Mammary epithelial cell (primary cell): ENCODE measurements at places on chromosomes 12 and 14.

GRCh38 chr12:64922853-64923252, 98.4 kb downstream of the TBC1D30 start:
- DNase-seq: no peak

DNA sequence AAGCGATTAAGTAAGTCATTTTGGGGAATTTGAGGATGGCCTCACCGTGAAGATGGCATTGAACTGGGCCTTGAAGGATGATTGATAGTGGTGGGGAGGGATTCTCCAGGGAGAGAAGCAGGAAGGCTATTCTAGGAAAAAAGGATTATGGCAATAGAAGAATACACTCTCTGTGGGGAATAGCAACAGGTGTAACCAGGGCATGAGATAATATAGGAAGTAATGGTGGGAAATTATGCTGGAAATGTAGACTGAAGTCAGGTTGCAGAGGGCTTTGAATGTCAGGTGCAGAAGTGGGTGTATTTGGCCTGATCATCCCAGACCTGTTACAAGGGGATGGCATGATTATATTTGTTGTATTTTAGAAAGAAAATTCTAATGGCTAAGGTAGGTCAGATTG, 4.6 kb upstream of the ANO4 start:
- DNase-seq: no peak

GRCh38 chr14:53663709-53664108, 292.9 kb downstream of the BMP4 start:
- DNase-seq: no peak

DNA sequence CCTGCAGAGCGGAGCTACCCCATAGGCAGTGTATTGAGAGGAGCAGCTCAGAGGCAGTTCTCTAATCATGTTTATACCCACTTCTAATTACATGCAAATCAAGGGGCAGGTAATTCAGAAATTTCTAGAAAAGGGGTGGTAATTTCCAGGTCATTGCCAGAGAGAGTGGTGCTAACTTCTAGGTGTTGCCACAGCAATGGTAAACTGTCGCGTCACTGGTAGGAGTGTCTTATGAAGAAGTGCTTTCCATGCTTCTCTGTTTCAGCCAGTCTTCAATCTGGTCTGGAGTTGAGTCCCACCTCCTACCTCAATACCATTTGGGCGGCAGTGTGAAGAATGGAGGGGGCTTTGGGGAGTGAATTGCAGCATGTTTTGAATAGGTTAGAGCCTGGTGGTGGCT, 8.5 kb upstream of the AMN1 start:
- no peak for DNase-seq

GRCh38 chr12:89349814-89350213, 2.5 kb downstream of the DUSP6 start:
- DNase-seq: peak; percentile 62

- no peak for DNase-seq
Observed at GRCh38 chr14:59356312-59356711, 108.9 kb downstream of the GPR135 start.

DNA sequence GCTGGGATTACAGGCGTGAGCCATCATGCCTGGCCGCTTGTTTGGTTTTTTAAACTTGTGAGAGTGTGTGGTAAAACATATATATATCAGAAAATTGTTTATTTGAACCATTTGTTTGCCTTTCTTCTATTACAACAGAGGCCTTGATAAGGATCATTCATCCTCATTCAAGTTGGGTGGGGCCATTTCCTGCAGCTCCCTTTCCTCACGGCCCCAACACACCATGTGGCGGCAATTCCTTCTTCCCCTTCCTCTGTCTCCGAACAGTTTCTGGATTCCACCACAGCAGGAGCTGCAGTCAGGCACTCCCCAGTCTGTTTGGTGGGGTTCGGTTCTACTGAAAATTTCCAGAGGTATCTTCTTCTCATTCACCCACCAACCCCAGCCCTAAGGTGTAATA, 42.0 kb upstream of the RASSF3 start:
- DNase-seq: no peak

GRCh38 chr12:112005419-112006395, 7.3 kb downstream of the TMEM116 start:
- peak; percentile 36 for DNase-seq

DNA sequence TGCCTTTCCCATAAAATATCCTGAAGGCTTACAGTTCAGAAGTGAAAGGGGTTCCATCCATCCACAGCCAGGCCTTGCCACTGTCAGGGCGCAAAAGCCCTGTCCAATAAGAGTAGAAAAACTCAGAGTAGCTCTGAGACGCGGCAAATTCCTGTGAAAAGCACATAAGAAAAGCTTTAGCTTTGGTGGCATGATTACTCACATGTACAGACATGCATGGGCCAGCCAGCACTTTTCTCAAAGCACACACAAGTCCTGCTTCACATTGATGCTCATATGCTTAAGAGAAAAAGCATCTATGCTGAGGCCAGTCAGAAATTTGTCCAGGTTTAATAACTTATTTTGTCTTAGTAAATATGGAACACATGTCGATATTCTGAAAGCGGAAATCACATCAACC, 25.5 kb downstream of the CLEC1A start:
- DNase-seq: peak; percentile 35

- no peak for DNase-seq
Observed at GRCh38 chr12:47875746-47876439, 28.9 kb downstream of the VDR start.

- DNase-seq: peak; percentile 90
Observed at GRCh38 chr14:71247106-71247505, 339.8 kb downstream of the PCNX1 start.

GRCh38 chr14:29548948-29549370, 378.7 kb downstream of the PRKD1 start:
- peak; percentile 39 for DNase-seq
